Stimulated activated naive B cell treated with anti-CD40 and anti-IgM and Interleukin-4, amounts not matched to agents 10 μg/mL and 1 μg/mL and 100 μg/mL, for 72 hours (primary cell): ENCODE measurements at places on chromosomes 7 and 10.

DNA sequence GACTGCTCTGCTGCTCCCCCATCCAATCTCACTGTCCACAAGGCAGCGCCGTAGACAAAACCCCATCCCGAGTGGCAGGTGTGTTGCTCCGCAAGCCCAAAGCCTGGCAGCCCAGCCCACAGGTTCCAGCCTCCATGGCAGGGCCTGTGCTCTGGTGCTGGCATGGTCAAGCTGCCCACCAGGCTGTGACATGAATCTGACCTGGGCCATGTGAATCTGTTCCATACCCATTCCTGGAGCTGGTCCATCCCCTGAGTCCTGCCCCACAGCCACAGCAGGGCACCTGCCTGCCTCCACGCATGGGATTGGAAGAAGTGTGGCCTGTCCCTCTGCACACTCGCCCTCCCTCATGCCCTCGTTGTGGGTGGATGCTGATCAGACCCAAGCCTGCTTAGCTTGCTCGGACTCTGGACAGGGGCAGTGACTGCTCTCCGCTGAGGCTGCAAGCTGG, 128.8 kb downstream of the PTPN20 start:
- DNase-seq = no peak

DNA sequence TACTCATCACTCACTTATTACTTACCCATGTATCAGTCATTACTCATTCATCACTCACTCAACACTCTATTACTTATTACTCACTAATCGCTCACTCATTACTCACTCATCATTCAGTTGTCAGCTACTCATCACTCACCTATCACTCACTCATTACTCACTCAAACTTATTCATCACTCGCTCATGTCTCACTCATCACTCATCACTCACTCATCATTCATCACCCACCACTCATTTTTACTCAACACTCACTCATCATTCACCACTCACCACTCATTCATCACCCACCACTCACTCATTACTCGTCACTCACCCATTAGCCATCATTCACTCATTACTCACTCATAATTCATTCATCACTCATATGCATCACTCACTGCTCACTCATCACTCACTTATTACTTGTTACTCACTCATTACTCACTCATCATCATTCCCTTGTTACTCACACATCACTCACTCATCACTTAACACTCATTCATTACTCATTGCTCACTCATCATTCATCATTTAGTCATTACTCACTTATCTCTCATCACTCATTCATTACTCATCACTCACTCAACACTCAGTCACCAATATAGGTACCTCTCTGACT, 237.9 kb downstream of the ADARB2 start:
- no peak for DNase-seq

GRCh38 chr10:11249152-11249807, 231.6 kb downstream of the CELF2 start:
- no peak for DNase-seq

DNA sequence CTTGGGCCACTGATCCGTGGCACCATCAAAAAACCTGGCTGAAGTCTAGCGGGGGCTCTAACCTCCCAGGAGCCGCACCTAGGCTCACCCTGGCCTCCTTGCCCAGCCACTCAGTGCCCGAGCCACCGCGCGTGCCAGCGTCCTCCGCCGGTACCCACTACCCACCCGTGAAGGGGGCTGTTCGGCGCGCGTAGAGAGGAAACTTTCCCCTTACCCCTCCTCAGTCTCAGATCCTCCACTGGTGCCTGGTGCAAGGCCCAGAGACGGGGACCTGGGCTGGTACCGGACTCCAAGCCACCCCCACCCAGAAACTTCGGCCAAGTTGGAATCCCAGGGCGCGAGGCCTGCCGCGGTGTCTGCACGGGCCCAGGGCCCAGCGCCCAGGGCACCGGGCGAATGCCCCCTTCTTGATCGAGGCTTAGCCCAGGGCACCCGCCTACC, 3.5 kb upstream of the EBF3 start:
- no peak for DNase-seq

- DNase-seq = no peak
These were observed 103.6 kb downstream of the MKLN1 start for GRCh38 chr7:131431289-131431688.

DNA sequence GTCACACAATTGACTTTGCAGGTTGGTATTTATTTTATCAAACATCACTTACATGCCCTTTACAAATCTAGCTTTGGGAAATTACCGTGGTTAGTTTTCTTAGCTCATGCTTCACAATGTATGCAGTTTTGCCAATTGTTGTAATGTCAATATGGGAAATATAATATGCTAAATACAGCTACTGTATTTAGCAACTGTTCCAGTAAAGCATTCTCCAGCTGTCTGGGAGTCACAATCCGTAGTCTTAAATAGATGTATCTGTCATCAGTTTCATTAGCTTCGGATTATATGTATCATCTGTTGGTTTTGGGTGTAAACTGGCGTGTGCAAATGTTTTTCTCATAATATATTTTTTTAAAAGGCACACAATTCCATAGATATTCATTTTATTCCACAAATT, 19.4 kb upstream of the AHR start:
- no peak for DNase-seq

- DNase-seq = no peak
These were observed 342.6 kb downstream of the TCERG1L start for GRCh38 chr10:130968964-130969363.
